Naive thymus-derived CD4-positive, alpha-beta T cell (primary cell): ENCODE measurements at places on chromosomes 6 and 20. TPM values are rescaled to one million over a fixed set of nuclear protein-coding genes. Genes with fewer than 3 reads are reported as not detected.

EEF1A2 gene
- total RNA-seq, result 0.53 and 0.81 TPM in 2 replicates

- no peaks in the 10 kb centered on the region for H3K4me1 ChIP-seq
- DNase-seq, result no peak
- no peak overlapping the region for H3K27ac ChIP-seq
- H3K27me3 ChIP-seq, result no peaks in the 10 kb centered on the region
Measured at GRCh38 chr6:133187114-133187513, 54.0 kb upstream of the EYA4 start.

- H3K4me1 ChIP-seq, result peaks cover 14% of the 10 kb centered on the region
- H3K36me3 ChIP-seq, result no peaks in the 10 kb centered on the region
- no peaks in the 10 kb centered on the region for H3K27me3 ChIP-seq
- no peak overlapping the region for H3K27ac ChIP-seq
- DNase-seq, result no peak
- H3K4me3 ChIP-seq, result no peak overlapping the region
Measured at GRCh38 chr6:44826025-44826676, 438.6 kb downstream of the CDC5L start.

GRCh38 chr20:22581437-22582385, 2.7 kb downstream of the FOXA2 start:
- H3K4me1 ChIP-seq, result no peaks in the 10 kb centered on the region
- no peak overlapping the region for H3K27ac ChIP-seq
- no peaks in the 10 kb centered on the region for H3K36me3 ChIP-seq

DNA sequence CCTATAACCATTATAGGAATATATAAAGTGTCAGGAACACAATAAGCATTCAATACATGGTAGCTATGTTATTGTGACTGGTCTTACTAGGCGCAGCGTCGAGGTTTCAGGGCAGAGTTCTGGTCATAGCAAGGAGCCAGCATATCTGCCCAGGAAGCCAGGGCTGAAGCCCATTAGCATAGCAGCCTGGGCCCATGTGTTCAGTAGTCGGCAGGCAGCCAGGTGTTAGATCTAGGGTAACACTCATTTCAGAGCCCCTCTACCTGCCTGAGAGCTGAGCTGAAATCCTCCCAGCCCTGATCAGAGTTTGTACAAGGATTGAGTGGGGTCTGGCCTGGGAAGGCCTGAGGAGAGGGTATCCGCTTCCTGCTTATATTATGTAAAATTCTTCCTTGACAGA, 32.1 kb downstream of the C20orf173 start:
- H3K27me3 ChIP-seq, result no peaks in the 10 kb centered on the region
- no peak for DNase-seq
- H3K4me3 ChIP-seq, result no peak overlapping the region
- no peak overlapping the region for H3K27ac ChIP-seq
- H3K36me3 ChIP-seq, result peaks cover 93% of the 10 kb centered on the region

GRCh38 chr6:132130626-132131298, 179.6 kb upstream of the CCN2 start:
- H3K27me3 ChIP-seq, result no peaks in the 10 kb centered on the region
- H3K4me3 ChIP-seq, result no peak overlapping the region
- H3K36me3 ChIP-seq, result no peaks in the 10 kb centered on the region
- no peak overlapping the region for H3K27ac ChIP-seq
- no peak for DNase-seq

GRCh38 chr6:144955859-144956258, 670.7 kb downstream of the UTRN start:
- no peaks in the 10 kb centered on the region for H3K4me1 ChIP-seq

- no peak overlapping the region for H3K27ac ChIP-seq
- no peaks in the 10 kb centered on the region for H3K27me3 ChIP-seq
Measured at GRCh38 chr20:57727863-57728262, 18.0 kb upstream of the PMEPA1 start.

DNA sequence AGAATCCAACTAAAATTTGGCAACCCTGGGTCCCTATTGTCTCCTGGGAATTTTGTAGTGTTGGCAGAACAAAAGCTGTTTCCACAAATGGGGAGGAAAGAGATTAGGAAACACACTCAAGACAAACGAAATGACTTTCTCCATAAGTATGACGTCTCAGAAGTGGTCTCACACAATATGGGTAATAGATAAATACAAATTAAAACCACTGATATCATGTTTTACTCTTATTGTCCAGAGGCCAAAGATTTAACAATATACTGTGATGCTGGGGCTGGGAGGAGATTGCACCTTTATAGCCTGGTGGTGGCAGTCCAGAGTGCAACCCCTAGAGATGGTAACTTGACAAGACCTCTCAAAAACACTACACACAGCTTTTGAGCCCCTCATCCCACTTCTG, 18.6 kb downstream of the FKBP1A start:
- H3K27ac ChIP-seq, result no peak overlapping the region
- H3K4me3 ChIP-seq, result no peak overlapping the region
- H3K36me3 ChIP-seq, result peaks cover 57% of the 10 kb centered on the region
- no peak for DNase-seq
- no peaks in the 10 kb centered on the region for H3K27me3 ChIP-seq

- H3K27me3 ChIP-seq, result no peaks in the 10 kb centered on the region
- no peaks in the 10 kb centered on the region for H3K36me3 ChIP-seq
- H3K4me1 ChIP-seq, result peaks cover 71% of the 10 kb centered on the region
- DNase-seq, result no peak
- H3K27ac ChIP-seq, result peak overlapping the region; percentile 14
- no peak overlapping the region for H3K4me3 ChIP-seq
Measured at GRCh38 chr20:50522053-50522674, 12.0 kb downstream of the PTPN1 start.

DNA sequence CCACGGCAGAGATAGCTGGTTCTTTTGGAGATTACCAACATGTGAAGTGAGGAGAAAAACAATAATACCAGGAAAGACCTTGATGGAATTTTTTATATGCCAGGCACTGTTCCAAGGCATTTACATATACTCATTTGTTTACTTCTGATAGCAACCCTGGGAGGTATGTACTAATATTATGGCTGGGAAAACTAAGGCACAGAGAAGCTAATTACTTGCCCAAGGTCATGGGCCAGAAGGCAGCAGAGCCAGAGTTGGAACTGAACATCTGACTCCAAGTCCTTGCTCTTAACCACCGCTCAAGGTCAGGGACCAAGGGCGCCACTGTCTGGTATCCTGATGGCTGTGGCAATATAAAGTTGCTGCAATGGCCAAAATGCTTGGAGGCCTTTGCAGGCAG, 97.0 kb upstream of the KCNG1 start:
- DNase-seq, result no peak
- H3K4me1 ChIP-seq, result no peaks in the 10 kb centered on the region
- H3K4me3 ChIP-seq, result no peak overlapping the region
- no peaks in the 10 kb centered on the region for H3K27me3 ChIP-seq
- H3K27ac ChIP-seq, result no peak overlapping the region

GRCh38 chr6:142189057-142189456, 42.0 kb downstream of the VTA1 start:
- H3K36me3 ChIP-seq, result no peaks in the 10 kb centered on the region
- H3K27me3 ChIP-seq, result no peaks in the 10 kb centered on the region
- H3K27ac ChIP-seq, result no peak overlapping the region
- H3K4me1 ChIP-seq, result no peaks in the 10 kb centered on the region
- H3K4me3 ChIP-seq, result no peak overlapping the region

GRCh38 chr6:166567107-166567506, 19.4 kb downstream of the RAMACL start:
- H3K27ac ChIP-seq, result no peak overlapping the region
- H3K4me3 ChIP-seq, result no peak overlapping the region
- no peaks in the 10 kb centered on the region for H3K27me3 ChIP-seq
- DNase-seq, result no peak
- no peaks in the 10 kb centered on the region for H3K4me1 ChIP-seq
- no peaks in the 10 kb centered on the region for H3K36me3 ChIP-seq
